Adrenal gland (tissue), 19 donors: ENCODE measurements at places on chromosomes 16 and 17.
A peak's percentile ranks its signal among the peaks of the same experiment; 100 is the strongest.

- no peak for DNase-seq
Observed at GRCh38 chr17:76834870-76835269, 33.3 kb upstream of the MGAT5B start.

DNA sequence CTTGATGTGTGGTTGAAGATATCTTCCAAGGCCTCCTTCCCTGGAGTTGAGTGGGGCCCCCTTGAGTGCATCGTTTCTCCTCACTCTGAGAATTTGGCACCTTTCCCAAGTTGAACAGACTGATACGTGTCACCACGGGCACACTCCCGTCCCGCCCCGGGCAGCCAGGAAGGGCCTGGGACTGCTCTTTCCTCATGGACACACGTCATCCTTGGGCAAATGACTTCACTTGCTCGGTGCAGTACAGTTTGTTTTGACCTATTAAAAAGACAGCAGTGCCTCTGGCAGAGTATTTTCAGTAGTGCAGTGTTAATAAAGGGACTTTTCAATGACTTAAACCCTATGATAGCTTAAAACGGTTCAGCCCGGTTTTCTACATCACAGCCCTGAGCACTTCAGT is 59.9 kb downstream of the SEC14L1 start:
- DNase-seq: peak; percentile 57

DNA sequence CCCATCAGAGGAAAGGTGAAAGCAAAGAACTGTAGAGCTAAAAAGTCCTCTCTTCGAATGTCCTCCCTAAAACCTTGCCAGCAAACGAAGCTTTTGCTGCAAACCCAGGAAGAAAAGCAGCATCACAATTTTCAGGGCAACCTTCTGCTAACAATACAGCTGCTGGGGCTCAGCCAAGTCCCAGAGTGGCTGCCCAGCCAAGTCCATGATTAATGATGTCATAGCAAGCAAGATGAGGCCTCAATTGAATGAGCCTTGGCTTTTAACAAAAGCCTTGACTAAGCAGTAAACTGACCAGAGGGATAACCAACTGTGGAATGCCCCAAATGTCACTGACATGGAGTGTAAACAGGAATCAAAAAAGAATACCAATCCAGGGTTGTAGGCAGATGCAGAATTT is 342.7 kb downstream of the PMP22 start:
- DNase-seq: no peak

DNA sequence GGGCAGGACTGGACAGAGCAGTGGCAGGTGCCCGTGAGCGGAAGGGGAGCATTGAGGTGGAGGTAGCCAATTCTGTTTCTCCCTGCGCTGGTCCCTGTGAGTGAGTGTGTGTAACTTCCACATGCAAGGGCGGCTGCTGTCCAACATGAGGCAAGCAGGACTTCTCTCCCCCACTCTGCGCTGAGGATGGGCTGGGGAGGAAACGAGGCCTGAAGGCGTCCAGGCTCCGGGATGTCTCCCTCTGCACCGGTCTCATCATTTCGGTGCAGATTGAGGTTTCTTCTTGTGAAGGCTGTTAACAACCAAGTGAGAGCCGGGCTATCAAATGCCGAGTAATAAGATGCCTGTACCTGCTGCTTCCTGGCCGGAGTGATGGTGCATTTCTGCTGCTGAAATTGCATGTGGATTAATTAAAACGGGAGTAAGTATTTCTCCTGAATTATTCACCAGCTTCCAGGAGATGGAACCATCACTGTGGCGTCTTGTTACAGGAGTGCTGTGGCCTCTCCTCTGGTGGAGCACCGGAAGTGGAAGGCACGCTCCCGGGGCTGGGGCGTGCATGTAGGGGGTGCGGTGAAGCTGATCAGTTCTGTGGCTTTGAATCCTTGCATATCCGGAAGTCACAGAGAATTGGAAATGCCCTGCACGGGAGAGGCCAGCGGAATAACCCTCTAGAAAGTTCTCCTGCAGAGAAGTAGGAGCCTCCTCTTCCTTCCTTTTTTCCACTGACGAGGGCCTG is 41.7 kb upstream of the MGAT5B start:
- no peak for DNase-seq

DNA sequence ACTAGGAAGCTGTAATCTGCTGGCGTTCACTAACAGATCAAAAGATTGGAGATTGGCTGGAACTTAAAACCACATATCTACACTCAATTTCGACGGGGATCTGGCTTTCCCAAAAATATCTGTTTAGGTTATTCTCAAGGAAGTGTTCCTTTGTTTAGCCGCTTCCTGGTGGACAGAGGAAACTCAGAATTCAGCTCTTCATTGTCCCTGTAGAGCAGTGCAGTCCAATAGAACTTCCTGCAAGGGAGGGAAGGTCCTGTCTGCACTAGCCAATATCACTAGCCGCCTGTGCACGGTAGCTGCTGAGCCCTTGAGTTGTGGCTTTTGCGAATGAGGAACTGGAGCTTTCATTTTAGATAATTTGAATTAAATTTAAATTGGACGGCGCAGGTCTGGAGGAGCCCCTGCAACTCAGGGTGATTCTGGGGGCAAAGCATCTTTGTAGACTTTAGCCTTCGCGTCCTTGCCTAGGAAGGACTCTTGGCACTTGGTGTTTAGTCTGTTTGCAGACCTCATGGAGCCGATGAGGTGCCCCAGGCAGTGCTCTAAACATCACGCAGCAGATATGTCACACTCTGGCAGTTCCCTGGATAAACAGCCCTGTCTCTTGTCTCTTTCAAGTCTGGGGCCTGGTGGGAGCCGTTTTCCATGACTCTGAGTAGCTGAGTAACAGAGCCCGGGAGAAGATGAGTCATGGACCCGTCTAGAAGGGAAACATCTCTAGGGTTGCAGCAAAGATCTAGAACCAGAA is 122.2 kb downstream of the CCDC182 start:
- DNase-seq: peak; percentile 56

GRCh38 chr17:54029986-54030385 is 207.3 kb downstream of the KIF2B start:
- no peak for DNase-seq

DNA sequence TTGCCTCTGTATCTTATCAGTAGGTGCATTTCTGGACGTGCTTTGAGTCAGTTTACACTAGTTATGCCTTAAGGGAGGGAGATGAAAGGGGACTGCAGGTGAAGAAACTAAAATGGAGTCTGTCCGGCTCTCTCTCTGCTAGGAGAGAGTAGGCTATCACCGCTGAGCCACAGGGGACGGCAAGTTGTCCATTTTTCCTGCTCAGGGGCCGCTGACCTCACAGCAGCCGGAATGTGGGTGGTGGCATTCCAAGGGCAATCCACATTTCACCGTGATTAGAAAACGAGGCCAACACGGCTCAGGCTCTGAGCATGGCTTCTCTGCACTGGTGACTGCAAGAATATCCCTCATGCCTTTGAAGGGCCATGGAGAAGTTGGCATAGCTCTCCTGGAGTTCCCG is 19.0 kb upstream of the KLHDC4 start:
- peak; percentile 65 for DNase-seq

GRCh38 chr17:64243340-64243739 is 19.7 kb downstream of the TEX2 start:
- no peak for DNase-seq

GRCh38 chr17:66345264-66345663 is 42.9 kb downstream of the PRKCA start:
- DNase-seq: no peak

DNA sequence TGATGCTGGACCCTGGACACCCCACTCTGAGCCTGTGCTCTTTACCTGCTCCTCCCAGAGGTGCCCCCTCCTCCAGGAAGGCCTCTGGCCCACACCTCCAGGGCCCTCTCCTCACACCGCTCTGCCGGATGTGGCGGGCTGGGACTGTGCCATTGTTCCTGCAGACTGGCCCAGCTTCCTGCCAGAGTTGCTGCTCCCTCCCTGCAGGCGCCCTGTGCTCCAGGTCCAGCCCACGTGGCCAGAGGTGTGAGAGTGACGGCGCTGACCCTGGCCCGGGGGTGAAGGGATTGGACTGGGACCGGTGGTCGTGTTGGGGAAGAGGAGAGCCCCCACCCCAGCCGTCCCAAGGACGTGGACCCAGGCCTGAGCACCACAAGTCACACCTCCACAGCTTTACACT is 5.7 kb downstream of the E4F1 start:
- DNase-seq: no peak

GRCh38 chr16:89922884-89923639 is at the start of gene TUBB3:
Gene TUBB3 (plus strand): TSS chr16:89923342. CDS start chr16:89923402, 60 bp downstream.
- peak; percentile 80 for DNase-seq

DNA sequence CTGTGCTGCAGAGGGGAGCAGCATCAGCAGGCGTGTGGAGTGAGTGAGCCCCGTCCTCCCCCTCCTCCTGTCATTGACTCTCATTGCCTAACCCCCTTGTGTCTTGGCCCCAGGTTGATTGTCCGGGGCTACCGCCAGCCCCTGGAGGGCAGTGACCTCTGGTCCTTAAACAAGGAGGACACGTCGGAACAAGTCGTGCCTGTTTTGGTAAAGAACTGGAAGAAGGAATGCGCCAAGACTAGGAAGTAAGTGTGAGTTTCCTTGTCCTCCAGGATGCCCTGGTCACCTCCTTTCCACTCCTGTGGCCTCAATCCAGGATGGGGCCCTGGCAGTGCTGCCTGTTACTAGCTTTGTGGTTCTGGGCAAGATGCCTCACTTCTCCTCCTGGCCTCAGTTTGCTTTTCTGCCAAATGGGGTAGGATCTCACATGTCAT is 87.0 kb downstream of the ABCC1 start:
- no peak for DNase-seq

GRCh38 chr16:77499373-77500285 is 64.8 kb upstream of the ADAMTS18 start:
- peak; percentile 61 for DNase-seq

GRCh38 chr17:45319239-45319703 is 2.5 kb upstream of the MAP3K14 start:
- DNase-seq: no peak

DNA sequence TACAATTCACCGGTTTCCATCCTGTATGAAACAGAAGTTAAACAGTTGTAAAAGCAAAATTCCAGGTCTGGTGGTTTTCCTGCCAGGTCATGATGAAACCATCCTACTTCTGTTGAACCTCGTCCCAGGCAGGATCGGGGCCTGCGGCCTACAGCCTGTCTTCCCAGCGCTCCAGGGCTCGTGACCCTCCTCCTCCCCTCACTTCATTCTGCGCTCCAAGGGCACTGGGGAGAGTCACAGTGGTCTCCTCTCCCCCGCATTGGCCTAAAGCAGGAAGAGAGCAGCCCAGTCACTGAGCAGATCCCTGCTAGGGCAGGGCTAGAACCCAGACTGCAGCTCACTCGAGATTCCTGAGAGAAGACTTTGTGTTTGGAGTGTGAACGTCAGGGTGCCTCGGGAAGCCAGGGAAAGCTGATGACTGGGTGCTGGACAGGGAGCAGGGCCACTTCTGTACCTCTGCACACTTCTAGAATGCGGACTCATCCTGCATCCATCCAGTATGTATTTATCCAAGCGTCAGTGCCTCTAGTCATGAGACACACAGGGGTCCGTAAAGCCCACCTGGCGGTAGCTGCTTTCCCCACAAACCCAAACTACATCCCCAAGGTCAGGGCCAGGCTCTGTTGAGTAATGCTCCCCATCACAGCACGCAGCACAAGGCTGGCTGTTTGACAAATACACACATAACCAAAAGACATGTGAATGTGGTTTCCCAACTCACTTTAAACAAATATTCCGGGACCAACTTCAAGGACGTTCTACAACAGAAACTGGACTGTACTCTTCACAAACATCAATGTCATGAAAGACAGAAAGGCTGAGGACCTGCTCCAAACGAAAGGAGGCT is 1.7 kb upstream of the ITGAE start:
- DNase-seq: peak; percentile 82

- DNase-seq: no peak
Observed at GRCh38 chr16:20906341-20907255, 6.0 kb downstream of the LYRM1 start.

- DNase-seq: no peak
Observed at GRCh38 chr16:89034971-89035668, 58.1 kb upstream of the CBFA2T3 start.

- DNase-seq: no peak
Observed at GRCh38 chr17:27990100-27990499, 52.4 kb upstream of the NLK start.
